Mucosa of gallbladder (tissue), 1 donor: ENCODE measurements at places on chromosomes 5 and 9. TPM values are rescaled to one million over a fixed set of nuclear protein-coding genes. Genes with fewer than 3 reads are reported as not detected.
A peak's percentile ranks its signal among the peaks of the same experiment; 100 is the strongest.

Gene CCL27
- total RNA-seq, result not detected

- no peak for DNase-seq
Observed at GRCh38 chr9:27125936-27126335, 16.9 kb downstream of the TEK start.

Gene SAPCD2
- total RNA-seq, result 2.4 TPM

DNA sequence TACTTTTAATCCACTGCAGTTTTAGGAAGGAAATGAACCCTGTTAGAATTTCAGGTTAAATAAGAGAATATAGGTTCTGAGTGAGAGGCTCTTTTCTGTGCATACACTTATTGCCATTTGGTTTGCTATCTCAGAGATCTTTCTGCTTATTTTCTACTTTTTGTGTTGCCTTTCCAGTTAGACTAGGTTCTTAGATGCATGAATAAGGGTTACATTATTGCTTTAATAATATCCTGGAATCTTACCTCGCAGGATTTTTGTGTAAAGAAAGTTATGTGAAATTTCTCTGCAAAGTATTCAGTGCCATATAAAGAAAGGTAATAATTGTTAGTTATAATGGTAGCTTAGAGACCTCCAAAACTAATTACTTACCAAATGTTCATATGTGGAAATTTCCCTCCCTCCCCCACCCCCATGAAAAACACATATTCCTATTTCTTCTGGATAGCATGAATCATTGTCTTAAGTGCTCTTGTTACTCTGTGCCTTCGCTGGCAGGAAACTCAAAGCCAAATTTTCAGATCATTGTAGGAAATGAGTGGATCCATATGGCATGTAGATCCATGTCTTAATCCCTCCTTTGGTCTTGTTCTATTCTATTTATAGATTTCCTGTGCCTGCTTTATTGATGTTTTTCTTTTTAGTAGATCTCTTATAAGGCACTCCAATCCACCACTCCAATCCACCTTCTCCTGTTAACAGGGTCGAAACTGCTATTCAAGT lies 2.7 kb upstream of the APBA1 start:
- no peak for DNase-seq

Gene PCDHB3
- 1.4 TPM for total RNA-seq

- DNase-seq, result no peak
Observed at GRCh38 chr9:92504881-92505280, 22.6 kb upstream of the ASPN start.

DNA sequence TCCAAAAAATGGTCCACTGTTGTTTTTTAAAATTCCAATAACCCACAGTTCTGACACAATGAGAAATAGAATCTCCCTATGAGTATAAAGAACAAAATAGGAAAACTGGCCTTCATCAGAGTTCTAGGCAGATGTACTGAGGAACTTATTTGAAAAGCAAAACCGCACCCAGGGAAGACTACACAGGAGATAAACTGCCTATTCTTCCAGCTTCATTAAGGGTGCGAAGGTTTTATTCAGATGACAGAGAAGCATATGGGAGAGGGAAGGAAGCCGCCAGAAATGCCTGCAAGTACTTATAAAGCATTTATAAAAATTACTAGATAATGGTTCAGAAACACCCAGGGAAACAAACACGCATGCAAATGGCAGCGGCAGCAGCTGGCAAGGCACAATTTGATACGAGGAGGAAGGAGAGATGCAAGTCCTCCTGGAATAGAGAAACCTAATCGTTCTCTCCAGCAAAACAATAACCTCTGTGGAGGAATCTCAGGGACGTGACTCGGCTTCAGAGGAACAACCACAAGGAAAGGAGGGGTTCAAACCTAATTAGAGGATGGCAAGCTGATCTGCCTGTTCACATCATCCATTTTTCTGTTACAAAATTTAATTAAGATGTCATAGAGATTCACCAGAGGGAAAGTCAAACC lies 9.0 kb downstream of the TTLL11 start:
- DNase-seq, result no peak

- DNase-seq, result no peak
Observed at GRCh38 chr5:158487664-158488063, 612.1 kb downstream of the EBF1 start.

Gene SYK
- total RNA-seq, result 42.9 TPM

- DNase-seq, result no peak
Observed at GRCh38 chr9:106228861-106229260, 534.5 kb downstream of the TMEM38B start.

GRCh38 chr5:169978714-169979113 lies 1.6 kb downstream of the INSYN2B start:
- no peak for DNase-seq

Gene WDR38
- total RNA-seq, result not detected

- DNase-seq, result peak; percentile 14
Observed at GRCh38 chr5:140108093-140109017, 5.6 kb upstream of the PURA start.

Gene PCDHGB5
- total RNA-seq, result 12.4 TPM

- DNase-seq, result no peak
Observed at GRCh38 chr9:76415154-76415553, 20.9 kb upstream of the RFK start.

DNA sequence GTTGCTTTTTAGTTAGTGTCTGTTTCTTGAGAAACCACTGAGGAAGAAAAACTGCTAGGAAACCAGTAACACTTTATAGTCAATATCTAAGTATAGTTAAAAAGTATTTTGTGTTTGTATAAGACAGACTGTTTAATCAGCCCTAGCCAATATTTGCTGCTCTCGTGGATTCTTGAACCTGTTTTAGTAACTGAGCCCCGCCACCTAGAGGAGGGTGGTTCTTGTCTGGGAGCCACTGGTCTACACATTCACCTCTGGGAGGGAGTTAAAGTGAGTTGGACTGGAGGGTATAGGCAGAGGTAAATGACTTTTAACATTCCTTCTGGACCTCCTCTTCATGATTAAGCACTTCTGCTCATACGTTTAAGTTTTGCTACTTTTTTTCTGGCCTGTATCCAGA lies 117.2 kb downstream of the SPATA31D1 start:
- peak; percentile 35 for DNase-seq

DNA sequence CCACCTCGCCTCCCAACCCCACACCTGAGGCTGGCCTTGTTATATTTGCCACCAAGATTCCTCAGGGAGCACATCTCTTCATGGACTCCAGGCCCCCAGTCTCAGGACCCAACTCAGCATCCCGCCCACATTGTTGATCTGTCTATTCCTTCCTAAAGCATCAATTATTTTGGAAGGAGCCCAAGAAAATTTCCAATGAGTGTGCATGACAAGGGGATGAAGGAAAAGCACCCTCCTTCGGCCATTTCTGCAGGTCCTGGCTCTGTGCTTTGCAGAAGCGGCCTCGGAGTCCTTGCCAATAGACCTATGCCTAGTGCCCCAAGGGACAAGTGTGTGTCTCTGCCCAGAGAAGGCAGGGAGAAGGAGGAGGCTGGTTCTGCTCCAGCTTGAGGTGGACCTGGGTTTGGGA lies 273.2 kb downstream of the GADD45G start:
- no peak for DNase-seq

GRCh38 chr9:133509179-133510083 lies 15.3 kb downstream of the MYMK start:
- DNase-seq, result peak; percentile 58

Gene PPP2R2B
- 2.6 TPM for total RNA-seq

Gene SPINK13
- not detected for total RNA-seq

GRCh38 chr9:134752471-134753168 lies 111.0 kb downstream of the COL5A1 start:
- no peak for DNase-seq

- no peak for DNase-seq
Observed at GRCh38 chr5:41408676-41409443, 101.5 kb downstream of the PLCXD3 start.

GRCh38 chr5:124352312-124352711 lies 394.1 kb downstream of the ZNF608 start:
- DNase-seq, result no peak

Gene SLC25A46
- 46.1 TPM for total RNA-seq

DNA sequence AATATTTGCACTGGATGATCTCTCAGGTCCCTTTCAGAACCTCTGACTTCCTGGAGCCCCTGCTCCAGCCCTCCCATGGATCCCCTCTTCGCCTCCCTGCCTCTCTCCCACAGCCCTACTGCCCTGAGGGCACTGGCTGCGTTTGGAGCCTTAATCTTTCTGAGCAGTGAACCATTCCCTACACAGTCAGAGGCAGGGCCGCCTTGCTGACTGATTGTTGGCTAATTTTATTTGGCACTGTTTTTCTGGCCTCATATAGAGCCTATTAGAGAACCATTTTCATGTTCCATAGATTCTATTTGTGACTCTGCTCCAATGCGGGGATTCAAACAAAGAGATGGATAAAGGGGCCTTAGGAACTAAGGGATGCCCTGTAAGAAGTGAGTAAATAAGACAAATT lies 91.1 kb downstream of the BRINP1 start:
- no peak for DNase-seq

Gene SEC61B
- total RNA-seq, result 123 TPM
